CD4-positive, alpha-beta T cell treated with Interleukin-2 at 100 ng/mL for 4 hours (primary cell): ENCODE measurements at places on chromosomes 7 and 10.

DNA sequence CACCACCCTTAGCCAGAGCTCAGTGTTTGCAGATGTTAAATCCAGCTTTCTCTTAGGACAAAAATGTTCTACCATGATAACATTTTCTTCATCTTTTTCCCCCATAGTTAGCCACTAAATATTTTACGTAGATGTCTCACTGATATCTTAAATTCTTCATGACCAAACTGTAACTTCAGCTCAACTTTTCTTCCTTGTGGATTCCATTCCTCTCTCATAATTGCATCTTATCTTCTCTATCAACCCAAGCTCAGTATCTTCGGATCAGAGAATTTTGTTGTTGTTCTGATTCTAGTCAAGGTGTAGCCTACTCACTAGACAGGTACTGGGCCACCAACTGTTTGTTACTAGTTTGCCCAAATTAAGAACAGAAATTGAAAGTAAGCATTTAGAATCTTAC, 60.2 kb downstream of the SHOC2 start:
- no peak for DNase-seq

GRCh38 chr7:81419731-81420130, 350.1 kb downstream of the HGF start:
- DNase-seq, result no peak

DNA sequence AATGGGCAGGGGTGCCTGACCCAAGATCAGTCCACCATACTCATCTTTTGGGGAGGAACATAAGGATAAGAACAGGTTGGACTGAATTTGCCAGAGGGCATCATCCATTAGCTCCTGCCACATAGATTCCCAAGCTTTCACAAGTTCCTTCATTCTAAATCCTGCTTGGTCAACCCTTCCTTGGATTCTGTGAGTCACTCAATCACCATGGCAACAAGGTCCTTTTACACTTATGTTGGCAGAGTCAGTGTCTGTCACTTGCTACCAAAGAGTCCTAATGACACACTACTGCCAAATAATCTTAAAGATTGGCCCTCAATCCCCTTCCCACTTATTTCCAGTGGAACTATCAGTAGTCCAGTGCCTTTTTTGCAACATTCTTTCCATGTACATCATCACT, 5.0 kb upstream of the LGI1 start:
- DNase-seq, result no peak

GRCh38 chr7:111312966-111313365, 222.0 kb downstream of the LRRN3 start:
- DNase-seq, result no peak

GRCh38 chr7:34603711-34604444, 54.1 kb upstream of the NPSR1 start:
- DNase-seq, result no peak

DNA sequence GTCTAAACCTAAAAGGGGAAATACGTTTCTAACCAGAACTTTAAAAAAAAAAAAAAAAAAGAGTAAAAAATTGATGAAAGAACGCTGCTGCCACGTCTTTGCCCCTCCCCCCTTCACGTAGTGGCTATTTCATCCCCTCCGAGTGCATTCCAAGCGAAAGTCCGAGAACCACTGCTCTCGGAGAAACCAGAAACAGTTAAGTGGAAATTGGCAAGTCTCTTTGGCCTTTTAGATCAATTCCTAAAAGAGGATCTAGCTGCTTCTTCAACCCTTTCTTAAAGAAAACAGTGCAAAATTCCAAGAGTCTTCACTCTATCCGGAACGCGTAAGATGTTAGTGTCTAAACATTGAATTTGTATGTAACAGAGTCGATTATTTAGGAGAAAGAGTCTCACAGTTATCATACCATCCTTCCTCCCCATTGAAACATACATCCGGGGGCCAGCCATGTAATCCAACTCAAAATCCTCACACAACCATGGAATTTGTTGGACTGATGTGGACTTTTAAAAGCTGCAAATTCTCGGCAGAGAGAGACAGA, 1.1 kb downstream of the P4HA1 start:
- peak; percentile 30 for DNase-seq

- DNase-seq, result no peak
These were observed 155.7 kb upstream of the FAM171A1 start for GRCh38 chr10:15526754-15527153.

DNA sequence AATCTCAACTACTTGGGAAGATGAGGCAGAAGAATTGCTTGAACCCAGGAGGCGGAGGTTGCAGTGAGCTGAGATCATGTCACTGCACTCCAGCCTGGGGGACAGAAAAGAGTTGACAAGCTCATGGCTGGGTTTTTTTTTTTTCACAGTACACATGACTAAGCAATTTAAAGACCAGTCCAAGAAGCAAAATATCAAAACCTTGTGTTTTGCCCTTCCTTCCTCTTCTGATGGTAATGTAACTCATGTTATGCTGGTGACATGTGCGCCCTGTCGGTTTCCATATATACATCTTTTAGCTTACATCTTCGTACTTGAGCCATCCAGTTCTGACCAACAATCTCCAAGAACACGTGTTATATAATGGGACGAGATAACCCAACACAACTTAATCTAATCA, 237.7 kb upstream of the PLXDC2 start:
- no peak for DNase-seq

DNA sequence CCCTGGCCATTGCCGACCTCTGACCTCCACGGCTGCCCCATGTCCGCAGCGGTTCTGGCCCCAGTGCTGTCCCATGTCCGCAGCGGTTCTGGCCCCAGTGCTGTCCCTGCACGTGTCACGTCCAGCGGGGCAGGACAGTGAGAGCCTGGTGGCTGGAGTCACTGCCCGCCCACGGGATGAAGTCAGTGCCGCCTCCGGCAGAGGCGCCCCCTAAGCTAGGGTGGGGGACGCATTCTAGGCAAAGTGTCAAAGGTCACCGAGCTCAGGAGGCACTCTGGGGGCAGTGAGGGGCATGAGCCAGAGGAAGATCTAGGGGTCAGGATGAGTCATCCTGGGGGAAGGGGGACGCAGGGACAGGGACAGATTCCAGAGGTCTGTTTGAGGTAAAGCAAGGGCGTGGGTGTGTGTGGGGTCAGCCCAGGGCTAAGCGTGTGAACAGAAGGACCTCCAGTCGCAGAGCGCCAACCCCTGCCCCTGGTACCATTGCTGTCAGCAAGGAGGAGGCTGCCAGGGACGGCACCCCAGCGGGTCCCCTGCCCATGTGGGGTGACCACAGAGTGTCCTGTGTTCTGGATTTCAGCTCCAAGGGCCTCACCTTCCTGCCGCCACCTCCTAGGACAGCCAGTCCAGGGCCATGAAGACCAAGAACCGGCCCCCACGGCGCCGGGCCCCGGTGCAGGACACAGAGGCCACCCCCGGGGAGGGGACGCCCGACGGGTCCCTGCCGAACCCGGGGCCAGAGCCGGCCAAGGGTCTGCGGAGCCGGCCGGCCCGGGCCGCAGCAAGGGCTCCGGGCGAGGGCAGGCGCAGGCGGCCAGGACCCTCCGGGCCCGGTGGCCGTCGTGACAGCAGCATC, 665 bp downstream of the BHLHA15 start:
- DNase-seq, result no peak

GRCh38 chr10:10589540-10590303, 427.9 kb upstream of the CELF2 start:
- DNase-seq, result no peak

DNA sequence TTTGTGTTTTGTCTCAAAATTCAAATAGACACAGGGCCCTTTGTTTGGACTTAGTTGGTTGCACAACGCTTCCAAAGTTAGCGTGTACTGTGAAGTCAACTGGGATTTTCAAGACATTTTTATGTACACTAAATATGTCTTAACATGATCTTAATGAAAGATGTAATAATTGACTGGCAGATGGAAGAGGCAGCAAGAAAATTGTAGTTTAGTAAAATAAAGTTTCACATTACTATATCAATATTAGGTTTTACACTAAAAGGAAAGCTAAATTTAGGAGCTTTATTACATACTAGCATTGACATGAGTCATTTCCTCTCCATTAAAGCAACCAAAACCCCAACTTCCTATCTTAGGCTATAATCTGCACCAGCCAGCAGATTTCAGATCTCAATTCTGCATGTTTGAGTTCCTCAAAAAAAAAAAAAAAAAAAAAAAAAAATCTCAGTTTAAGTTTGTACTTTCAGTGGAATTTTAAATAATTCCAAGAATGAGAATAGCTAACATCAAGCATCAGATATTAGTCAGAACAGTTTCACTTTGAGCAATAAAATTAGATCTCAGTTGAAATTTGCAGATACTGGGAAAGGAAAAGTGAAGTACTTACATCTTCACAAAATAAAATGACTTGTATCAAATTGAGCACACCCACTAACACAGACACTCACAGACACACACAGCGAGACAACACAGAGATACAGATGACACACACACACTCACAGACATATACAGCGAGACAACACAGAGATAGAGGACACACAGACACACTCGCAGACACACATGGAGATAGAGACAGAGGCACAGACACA, 346.6 kb upstream of the KLF6 start:
- peak; percentile 88 for DNase-seq

DNA sequence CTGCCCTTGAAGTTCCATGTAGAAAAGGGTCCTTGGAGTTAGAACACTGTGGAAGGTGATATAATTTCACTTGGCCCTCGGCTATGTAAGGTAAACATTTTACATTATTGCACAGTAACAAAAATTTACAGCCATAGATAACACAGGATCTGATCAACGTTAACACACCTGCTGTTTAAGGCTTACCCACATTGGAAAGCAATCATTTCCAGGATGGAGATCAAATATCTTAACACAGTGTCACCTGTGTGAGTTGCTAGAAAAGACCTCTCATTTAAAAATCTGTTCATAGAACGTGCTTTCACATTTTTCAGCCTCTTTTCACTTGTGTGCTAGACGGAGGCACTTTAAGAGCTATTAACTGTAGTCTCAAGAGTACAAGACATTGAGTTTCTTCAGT, 1.9 kb downstream of the TMEM229A start:
- DNase-seq, result no peak

DNA sequence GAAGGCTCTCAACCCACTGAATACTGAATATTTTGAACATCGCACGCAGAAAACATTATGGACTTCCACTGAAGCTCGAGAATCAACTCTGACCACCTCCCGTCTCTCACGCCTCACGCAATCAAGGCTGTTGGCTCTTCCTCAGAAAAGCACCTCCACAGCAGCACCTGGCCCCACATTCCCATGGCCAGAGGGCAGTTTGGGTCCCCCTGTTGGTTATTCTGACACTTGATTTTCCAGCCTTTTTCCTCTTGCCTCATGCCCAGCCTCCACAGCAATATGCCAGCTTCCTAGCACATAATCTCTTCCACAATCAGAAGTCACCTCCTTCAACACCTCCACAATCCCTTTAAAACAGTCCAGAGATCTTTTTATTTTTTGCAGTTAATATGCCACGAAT, 55.9 kb downstream of the SVOPL start:
- no peak for DNase-seq

DNA sequence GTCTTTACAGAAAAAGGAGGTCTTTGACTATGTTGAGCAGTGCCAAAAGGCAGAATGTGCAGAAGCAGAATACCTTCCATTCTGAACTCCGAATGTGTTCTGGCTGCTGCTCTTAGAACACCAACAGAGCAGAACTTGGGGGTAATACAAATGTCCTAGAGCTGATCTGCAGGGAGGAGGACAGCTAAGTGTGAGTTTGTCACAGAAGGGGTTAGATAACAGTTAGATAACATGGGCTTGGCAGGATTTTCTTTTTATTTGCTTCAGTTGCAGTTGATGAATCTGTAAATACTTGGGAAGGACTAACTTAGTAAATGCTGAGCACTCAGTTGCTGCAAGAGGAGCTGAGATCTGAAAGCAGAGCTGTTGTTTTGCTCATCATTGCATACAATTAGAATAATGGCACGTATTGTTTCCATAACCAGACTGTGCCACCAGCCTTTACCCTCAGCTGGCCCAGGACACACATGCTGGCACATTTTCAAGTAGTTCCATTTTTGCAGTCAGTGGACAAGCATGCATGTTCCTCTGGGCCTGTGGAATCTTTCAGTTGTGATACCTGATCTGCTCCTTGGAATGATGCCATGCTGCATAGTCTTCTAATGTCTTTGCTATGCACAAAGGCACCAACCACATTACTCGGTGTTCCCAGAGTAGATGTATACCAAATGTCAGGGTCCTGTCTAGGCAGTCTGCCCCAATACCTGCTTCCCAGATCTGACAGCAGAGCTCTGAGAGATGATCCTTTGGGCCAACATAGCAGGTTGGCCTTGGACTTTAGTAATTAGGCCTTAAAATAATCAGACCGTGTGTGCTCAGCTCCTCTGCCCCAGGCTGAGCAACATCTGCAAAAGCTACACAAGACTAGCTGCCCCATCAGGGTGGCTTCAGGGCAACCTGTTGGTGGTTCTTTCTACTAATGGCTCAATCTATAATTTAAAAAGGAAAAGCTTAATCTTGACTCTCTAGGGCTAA, 55.7 kb downstream of the GSDME start:
- DNase-seq, result no peak

- no peak for DNase-seq
These were observed 91.8 kb downstream of the BAMBI start for GRCh38 chr10:28769091-28769604.

DNA sequence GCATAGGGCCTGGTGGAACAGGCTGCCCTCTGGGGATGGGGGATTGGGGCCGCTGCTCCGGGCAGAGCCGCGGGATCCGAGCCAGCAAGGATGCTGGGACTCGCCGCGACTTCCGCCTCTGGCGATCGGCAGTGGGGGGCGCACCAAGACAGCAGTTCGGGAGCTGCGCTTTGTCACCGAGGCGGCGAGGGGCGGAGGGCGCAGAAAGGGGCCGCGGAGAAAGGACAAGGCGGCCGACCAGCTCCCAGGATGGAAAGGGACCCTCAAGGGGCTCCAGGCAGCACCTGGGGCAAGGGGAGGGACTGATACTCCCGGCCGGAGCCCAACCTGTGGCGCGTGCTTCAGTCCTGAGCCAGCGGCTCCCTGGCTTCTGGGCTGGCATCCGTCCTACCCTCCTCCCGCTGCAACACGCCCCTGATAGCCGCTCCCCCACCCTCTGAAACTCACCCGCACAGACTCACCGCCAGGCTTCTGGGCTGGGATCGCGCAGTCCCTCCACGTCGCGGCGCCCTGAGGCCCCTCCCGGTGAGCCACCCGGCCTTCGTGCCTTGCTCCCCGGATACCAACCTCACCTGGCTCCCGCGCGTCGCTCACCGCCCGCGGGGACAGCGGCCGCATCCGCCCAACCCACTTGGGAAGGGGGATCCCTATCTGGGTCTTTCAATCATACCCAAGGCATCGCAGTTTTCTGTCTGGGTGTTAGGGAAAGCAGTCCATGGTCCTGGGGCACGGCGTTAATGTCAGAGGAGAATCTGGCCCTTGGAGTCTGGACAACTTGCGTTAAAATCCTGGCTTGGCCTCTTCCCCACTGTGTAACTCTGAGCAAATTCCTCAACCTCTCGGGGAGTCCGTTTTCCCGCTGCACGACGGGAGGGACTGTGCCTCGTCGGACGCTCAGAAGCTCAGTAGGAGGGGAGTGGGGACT, 7.0 kb upstream of the EVX1 start:
- DNase-seq, result no peak
